Hypothalamus (tissue), 51 donors: ENCODE measurements at places on chromosomes 3 and 15.

DNA sequence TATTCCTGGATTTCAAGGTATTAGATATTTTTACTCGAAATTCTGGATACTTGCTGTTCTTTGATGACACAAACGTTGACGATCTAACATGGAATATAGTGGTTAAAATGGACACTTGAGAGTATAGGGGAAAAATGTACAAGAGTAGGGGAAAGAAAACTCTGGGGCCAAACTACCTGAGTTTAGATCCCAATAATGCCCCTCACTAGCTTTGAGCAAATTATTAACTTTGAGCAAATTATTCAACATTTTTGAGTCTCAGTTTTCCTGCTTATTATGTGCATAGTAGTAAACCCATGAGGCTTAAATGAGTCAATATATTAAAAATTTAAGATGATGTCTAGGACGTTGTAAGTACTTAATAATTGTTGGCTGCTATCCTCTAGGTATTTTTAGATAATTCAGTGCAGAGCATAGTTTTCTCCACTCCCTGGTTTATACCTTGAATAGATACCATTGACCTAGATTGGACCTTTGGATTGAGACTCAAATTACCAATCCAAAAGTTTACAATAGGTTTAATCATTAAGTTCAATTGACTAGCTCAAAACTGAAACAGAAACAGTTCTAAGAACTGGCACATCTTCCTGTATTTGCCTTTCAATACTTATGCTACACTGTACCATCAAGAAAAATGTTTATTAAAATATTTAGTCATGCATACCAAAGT is 4.5 kb downstream of the ADGRG7 start:
- DNase-seq, result no peak

GRCh38 chr3:169148448-169149348 is 514.8 kb downstream of the MECOM start:
- DNase-seq, result no peak

DNA sequence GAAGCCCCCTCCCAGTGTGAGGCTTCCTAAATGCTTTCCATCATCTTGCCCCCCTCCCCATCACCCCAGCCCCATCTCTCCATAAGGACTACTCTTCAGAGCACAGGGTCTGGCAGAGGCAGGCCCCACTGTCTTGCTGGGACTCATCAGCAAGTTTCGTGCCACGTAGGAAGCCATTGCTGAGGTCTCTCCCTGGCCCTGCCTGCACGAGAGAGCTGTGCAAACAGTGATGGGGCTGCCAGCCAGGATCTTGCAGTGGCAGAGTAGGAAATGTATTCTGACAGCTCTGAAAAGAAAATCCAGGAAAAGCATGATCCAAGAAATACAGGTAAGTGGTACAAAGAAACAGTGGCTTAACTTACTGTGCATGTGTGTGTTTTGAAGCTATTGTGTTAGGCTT is 22.6 kb downstream of the ISL2 start:
- DNase-seq, result no peak

DNA sequence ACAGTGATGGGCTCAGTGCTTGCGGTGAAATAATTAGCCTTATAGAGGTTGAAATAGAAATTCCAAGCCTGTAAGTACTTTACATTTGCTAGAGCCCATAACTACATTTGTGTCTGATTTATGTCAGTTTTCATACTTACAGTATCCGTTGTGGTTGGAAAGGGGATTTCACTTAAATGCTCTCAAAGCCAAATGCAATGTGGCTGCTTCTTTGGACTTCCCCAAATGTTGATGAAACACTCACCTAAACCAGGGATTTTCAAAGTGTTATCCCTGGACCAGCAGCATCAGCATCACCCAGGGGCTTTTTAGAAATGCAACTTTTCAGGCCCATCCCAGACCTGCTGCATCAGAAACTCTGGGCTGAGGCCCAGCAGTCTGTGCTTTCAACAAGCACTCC is 378.7 kb downstream of the MCTP2 start:
- no peak for DNase-seq

DNA sequence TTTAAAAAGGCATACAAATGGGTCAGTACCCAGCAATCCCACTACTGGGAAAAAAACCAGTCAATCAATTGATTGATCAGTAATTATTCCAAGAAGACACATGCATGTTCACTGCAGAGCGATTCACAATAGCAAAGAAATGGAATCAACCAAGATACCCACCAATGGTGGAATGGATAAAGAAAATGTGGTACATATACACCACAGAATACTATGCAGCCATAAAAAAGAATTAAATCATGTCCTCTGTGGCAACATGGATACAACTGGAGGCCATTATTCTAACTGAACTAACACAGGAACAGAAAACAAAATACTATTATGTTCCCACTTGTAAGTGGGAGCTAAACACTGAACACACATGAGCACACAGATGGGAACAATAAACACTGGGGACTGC is 103.1 kb downstream of the DLG1 start:
- DNase-seq, result no peak
